Upper lobe of left lung (tissue), 6 donors: ENCODE measurements at places on chromosomes 3 and 15.

DNA sequence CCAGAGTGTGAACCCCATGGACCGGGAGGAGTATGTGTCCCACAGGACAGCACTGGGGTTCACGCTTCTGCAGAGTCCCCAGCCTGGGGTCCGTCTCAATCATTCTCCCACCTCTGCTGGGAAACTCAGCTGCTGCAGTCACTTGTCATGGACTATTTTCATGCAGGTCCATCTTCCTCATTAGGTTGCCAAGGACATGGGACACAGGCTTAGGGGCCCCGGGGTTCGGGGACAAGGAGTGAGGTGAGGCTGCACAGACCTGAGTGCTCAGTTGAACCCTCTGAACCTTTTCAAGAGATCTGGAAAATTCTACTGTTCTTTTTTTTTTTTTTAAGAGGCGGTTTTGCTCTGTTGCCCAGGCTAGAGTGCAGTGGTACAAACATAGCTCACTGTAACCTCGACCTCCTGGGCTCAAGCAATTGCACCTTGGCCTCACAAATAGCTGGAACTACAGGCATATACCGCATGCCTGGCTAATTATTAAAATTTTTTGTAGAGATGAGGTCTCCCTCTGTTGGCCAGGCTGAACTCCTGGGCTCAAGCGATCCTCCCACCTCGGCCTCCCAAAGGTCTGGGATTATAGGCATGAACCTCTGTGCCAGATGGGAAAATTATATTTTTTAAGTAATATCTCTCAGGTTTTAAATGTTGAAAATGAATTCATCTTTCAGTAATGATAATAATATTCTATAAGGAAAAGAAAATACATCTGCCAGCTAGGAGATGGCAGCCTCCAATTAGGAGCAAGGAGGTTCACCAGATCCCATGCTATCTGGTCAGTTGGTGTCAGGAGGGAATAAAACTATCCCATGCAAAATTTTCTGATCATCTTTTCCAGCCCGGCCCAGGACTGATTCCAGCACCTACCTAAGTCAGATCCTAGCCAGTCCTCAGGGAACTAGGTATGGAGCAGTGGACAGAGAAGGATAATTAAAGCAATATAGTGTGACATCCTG lies 45.2 kb downstream of the RPN1 start:
- DNase-seq = no peak

GRCh38 chr3:60760145-60760544 lies 491.1 kb downstream of the FHIT start:
- DNase-seq = no peak

- no peak for DNase-seq
These were observed 88.9 kb upstream of the FEZF2 start for GRCh38 chr3:62462104-62462762.

DNA sequence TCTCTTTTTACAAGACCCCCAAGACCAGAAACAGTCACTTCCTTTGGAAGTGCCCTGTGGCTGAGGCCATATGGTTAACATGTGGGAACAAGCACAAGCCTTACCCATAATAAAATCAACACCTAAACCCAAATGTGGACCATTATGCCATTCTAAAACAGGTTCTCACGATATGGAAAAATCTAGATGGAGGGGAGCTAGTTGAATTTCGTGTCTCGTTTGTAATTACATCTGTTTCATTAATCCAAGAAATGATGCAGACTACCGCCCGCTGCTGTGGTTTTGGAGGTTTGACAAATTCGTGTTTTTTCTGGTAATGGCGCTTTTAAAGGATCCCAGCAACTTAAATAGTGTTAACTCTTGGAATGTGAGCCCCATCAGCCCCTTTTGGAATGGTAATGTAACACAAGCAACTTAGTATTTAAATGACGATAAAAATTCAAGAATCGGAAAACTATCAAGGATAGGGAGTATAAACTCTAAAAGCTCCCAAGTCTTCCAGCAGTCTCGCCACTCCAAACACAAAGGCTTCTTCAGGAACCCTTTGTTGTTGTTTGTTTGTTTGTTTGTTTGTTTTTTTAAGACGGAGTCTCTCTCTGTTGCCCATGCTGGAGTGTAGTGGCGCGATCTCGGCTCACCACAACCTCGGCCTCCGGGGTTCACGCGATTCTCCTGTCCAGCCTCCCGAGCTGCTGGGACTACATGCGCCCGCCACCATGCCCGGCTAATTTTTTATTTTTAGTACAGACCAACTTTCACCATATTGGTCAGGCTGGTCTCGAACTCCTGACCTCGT lies 1.1 kb downstream of the CNBP start:
- no peak for DNase-seq

DNA sequence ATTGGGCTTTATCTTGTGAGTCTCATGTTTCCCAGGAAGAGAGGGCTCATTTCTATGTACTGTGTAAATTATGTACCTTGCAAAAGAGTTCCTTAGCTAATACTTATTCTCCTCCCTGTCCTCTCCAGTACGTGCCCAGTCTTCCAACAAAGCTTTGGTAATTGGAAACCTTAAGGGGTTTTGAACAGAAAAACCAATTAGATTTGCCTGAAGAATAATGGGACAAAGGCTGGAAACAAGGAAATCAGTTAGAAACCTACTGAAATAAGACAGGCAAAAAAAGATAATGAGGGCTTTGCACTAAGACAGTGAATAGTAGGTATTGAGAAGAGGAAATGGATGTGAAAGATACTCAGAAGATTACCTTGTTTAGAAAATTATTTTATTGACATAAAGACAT lies 82.5 kb downstream of the SPRED1 start:
- DNase-seq = no peak

- no peak for DNase-seq
These were observed 31.2 kb downstream of the PRR23E start for GRCh38 chr3:127224118-127224517.

GRCh38 chr15:42150219-42150970 lies 6.0 kb downstream of the PLA2G4F start:
- DNase-seq = peak; percentile 61

DNA sequence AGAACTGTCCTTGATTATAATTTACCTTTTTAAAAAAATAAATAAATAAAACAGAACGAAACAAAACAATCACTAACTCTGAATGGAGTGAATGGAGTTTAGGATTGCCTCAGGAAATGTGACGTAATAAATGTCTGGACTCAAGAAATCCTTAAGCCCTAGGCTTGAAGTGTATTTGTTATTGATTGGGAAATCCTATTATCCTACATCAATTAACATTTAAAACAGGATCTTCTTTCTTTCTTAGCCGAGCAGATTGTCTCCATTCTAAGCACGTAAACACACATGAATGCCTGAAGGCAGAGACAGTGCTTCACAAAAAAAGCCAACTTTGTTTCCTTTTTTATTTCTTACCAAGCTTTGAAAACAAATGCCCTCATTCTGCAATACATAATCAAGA lies 33.4 kb downstream of the KAT2B start:
- DNase-seq = no peak

GRCh38 chr15:70238917-70239316 lies 141.2 kb upstream of the TLE3 start:
- no peak for DNase-seq

DNA sequence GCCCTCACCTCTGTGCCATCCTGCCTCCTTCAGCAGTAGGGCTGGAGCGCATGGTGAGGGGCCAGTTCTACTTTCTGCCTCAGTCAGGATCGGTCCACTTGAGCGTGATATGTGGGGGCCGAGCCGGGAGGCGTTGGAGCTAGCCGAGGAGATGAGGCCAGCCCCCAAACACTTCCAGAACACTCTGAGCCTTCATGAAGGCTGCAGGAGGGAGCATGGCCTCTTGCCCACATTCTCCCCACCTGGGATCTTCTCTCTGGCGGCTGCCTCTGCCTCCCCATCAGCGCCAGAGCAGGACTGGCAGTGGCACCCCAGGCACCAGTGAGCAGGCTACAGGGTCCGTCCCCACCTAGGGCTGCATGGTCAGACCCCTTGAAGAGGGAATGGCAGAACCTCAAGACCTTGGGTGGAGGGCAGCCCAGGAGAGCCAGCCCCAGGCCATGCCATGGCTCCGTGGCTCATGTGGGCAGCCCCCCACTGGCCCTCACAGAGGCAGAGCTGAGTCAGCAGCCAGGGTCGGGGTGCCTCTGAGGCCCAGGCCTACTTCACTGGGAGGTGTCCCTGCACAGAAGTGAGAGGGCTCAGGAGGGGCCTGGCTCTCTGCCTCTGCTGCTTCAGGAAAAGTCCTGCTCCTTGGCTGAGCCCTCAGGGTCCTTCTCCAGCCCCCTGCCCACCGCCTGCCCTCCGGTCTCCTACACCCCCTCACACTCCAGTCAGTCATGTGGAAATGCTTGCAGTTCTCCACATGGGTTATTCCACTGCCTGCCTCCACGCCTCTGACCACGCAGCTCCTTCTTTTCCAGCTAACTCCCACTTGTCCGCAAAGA lies 28.1 kb upstream of the CYP11A1 start:
- DNase-seq = peak; percentile 59

GRCh38 chr15:67130166-67130565 lies 64.8 kb downstream of the SMAD3 start:
- no peak for DNase-seq

- DNase-seq = peak; percentile 80
These were observed 6.3 kb upstream of the PKM start for GRCh38 chr15:72237029-72237852.

GRCh38 chr3:168620854-168621253 lies 525.1 kb upstream of the GOLIM4 start:
- no peak for DNase-seq

DNA sequence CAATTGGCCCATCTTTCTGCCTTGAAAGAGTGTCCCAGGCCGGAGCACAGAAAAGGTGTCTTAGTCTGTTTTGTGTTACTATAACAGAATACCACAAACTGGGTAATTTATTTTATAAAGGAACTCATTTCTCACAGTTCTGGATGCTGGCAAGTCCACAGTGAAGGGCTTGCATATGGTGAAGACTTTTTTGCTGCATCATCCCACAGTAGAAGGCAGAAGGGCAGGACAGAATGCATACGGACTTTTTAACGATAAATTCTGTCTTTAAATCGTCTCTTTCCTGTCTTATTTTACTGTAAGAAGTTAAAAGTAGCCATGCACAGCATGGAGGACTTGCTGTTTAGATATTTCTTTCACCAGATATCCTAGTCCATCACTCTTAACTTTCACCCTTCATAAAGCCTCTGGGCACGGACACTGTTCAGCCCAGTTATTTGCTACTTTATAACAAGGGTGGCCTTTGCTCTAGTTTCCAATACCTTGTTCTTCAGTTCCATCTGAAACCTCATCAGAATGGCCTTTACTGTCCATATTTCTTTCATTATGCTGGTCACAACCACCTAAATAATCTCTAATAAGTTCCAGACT lies 10.3 kb upstream of the EIF1B start:
- no peak for DNase-seq

DNA sequence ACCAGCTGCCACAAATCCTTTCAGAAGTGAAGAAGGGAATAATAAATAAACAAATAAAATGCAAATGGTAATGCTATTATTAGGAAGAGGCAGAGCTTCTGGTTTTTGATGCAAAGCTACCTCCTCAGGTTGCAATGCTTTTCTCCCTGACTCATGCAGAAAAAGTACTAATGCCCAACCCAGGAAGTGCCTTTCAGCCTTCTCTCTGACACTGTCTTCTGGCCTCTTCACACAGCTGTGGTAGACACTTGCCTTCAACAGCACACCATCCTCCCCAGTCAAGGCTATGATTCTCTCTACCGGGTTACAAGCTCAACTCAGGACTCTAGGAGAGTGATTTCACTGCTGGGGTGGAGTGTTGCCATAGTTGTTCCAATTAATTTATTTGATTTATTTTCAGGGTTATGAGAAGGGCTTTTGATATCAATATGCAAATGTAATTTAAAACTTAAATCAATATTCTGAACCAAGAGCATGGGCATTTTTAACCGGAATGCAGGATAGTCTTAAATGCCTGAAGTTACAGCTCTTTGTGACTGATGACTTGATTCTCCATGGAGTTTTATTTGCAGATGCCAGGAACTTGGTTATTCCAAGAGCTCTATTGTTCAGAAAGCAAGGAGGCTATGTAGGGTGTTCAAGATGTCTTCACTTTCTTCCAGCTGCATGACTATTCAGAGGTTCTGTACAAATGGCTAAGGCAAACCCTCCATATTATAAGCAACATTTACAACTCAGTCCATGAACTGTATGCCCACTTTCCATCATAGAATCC lies 27.1 kb upstream of the GALNT15 start:
- no peak for DNase-seq

- no peak for DNase-seq
These were observed 442.4 kb upstream of the BCHE start for GRCh38 chr3:166279636-166280035.

DNA sequence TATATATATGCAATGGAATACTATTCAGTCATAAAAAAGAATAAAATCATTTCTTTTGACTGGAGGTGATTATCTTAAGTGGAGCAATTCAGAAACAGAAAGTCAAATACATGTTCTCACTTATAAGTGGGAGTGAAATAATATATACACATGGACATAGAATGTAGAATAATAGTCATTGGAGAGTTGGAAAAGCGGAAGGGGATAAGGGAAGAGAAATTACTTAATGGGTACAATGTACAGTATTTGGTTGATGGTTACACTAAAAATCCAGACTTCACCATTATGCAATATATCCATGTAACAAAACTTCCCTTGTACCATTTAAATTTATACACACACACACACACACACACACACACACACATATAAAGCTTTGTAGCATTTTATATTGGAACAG lies 84.3 kb downstream of the RAP2B start:
- DNase-seq = no peak

DNA sequence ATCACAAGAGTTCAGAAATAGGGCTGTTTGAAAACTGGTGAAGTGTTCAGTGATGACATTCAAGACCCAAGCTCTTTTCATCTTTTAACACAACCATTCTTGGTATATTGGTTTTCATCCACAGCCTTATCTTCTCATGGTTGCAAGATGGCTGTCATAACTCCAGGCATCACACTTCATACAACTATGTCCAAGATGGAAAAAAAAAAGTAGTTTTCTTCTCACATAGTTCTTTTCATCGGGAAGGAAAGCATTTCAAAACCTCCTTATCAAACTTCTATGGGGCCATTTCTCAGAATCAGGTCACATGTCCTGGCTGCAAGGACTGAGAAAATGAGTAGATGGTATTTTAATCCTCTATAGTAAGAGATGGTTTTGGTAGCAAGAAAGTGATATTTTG lies 21.1 kb upstream of the MFSD1 start:
- no peak for DNase-seq

- DNase-seq = no peak
These were observed 1519.6 kb downstream of the OTOL1 start for GRCh38 chr3:163016251-163016650.

DNA sequence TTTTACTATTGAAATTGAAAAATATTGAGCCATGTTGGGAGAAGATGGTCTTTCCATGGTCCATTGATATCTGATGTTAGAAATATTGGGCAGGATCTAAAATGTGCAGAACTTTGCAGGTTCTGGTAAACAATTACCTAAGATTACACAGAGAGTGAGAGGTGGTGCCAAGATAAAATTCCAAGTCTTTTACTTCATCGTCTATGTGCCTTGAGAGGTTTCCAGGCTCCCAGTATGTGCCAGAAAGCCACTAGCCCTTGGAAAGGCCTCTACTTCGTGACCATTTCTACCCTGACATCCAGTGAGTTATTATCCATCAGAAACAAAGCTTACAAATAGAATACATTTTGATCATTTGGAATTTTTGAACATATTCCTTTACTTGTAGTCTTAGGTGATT lies 27.6 kb downstream of the CD200 start:
- no peak for DNase-seq
